ENCODE measurements at places on chromosomes 3 and 15. TPM values are rescaled to one million over a fixed set of nuclear protein-coding genes. Genes with fewer than 3 reads are reported as not detected.

Gene PLA2G4E
- not detected for total RNA-seq

DNA sequence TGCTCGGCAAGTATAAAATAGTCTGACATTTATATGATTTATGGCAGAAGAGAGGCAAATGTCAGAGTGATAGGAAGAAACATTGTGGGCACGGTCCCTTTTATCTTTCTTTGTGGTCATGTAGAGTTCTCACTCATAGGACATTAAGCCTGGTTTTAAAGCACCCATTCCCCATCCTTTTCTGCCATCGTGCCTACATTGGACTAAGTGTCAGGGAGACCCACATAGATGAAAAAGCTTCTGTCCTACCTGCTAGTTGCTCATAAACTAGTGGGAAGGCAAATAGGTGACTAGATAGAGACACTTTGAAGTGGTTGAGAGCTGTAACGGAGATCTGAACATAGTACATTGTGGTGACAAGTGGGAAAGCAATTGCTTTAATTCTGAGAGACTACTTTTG, 155.7 kb downstream of the B3GALNT1 start:
- DNase-seq = no peak

Gene CCDC71
- total RNA-seq = 19.9 TPM

Gene PCSK6
- 0.58 TPM for total RNA-seq

DNA sequence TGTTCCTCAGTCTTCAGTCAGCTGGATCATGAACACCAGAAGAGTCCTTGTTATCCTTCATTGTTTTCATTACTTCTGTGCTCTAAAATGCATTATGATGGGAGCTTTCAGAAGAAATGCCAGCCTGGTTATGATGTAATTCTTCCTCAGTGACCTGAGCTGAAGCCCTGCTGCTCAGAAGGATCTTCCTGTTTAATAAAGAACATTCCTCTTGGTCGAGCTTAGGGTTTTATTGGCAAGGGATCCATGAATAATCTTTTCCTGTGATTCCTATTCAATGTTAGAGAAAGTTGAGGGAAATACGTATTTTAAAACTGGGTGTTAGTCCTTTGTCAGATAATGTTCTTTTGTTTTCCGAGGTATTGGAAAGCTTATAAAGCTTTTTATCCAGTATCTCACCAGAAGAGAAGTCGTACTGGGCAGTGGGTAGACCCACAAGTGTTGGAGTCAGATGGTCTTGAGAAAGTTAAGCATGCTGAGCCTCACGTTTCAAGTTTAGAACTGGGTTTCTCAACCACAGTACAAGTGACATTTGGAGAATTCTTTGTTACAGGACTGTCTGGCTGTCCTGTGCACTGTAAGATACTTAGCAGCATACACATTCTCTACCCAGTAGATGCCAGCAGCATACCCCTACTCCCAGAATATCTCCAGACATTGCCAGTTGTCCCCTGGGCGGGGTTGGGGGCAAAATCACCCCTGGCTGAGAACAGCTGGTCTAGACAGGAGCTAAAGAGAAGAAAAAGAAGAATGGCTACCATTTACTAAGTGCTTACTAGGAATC, 212.3 kb upstream of the BHLHE40 start:
- no peak for DNase-seq
